ENCODE measurements at places on chromosomes 5 and 9.

- no peak for DNase-seq
Measured at GRCh38 chr5:107403228-107403953, 267.3 kb downstream of the EFNA5 start.

- no peak for DNase-seq
Measured at GRCh38 chr5:142826741-142827492, 56.7 kb downstream of the ARHGAP26 start.

DNA sequence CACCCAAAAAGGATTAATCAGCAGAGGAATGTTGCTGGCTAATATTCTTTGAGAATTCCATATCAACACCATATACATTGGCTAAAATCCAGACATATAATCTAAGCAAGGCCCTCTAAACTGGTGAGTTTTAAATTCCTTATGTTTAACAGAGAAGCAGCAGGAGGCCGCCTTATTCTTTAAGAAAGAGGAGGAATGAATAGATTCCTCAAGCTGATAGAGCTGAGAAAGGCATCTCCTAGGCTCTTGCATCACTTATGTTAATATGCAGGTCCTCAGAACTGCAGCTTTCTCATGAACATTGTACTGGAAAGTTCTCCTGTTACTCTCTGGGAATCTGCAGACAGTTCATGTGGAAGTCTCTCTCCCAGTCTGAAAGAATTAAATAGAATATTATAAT is 20.1 kb upstream of the SMARCA2 start:
- DNase-seq, result no peak

GRCh38 chr5:119393746-119394145 is 37.9 kb downstream of the TNFAIP8 start:
- DNase-seq, result no peak

DNA sequence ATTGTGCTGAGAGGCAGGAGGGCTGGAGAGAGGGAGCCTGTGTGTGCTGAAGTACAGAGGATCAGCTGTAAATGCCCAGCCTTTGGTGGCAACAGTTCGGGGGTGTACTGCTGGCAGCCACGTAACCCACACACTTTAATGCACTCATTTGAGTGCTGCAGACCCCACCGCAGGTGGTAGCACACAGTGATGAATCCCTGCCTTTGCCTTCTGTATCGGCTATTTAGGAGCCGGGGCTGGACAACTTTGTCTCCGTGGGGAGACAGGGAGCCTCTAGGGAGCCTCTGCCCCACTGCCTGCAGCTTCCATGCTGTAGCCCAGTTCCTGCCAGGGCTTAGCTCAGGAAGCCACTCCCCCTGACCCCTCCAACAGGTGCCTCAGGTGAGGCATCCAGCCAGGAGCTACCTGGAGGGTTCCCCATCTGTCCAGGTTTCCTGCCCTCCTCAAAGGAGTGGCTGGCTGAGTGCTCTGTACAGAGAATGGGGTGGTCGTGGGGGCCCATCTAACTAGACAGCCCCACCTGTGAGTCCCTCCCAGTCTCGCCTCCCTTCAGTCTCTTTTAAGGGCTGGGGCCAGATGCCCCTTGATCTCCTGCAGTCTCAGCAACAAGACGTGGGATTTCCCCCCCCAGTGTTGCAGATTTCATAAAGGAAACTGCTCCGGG is 44.5 kb downstream of the SECISBP2 start:
- DNase-seq, result no peak

- DNase-seq, result no peak
Measured at GRCh38 chr9:94014066-94014654, 59.0 kb upstream of the BARX1 start.

- peak; percentile 13 for DNase-seq
Measured at GRCh38 chr5:175378444-175379028, 65.4 kb downstream of the DRD1 start.

- no peak for DNase-seq
Measured at GRCh38 chr5:173035904-173036707, 20.0 kb upstream of the CREBRF start.

DNA sequence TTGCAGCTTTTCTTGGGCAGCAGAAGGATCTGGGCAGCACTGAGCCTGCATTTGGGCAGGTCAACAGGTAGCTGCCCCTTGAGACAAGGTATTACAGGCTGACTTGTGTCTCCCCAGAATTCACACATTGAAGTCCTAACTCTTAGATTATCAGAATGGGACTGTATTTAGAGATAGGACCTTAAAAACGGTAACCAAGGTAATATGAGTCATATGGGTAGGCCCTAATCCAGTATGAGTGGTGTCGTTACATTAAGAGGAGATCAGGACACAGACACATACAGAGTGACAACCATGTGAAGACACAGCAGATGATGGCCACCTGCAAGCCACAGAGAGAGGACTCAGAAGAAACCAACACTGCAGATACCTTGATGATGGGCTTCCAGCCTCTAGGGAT is 3.2 kb downstream of the C1QTNF2 start:
- no peak for DNase-seq

DNA sequence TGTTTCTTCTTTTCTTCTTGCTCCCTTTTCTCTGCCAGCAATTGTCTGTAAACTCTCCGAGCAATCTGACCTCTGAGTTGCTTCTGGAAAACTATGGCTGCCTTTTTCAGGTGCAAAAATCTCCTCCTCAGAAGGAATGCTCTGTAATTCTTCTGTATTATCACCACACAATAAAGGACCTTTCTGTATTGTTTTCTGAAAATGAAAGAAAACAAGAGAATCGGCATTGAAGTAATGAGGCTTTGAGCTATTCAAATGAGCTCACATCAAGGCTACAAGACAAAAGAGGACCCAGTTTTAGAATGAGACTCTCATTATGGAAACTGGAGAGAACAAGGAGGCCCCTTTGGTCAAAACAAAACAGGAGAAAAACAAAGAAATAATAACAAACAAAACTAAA is 86.2 kb upstream of the RETREG1 start:
- no peak for DNase-seq

- no peak for DNase-seq
Measured at GRCh38 chr9:74173284-74173683, 323.9 kb upstream of the RORB start.

DNA sequence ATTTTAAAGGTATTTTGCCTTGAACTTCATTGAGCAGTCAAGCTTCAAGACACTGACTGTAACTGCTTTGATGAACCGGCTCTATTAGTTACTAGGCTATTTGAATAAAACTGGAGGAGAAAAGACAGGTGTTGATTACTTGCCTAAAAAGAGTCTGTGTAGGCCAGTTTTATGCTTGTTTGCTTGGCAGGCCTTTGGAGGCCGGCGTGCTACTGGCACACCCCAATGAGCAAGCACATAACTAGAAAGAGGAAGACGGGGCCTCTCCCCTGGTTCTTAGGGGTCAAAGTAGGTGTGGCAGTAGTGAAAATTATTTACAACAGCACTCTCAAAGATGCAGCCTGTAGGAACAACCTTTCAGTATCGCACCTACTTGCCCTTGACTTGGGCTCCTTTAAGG is 2.1 kb upstream of the ZFR start:
- DNase-seq, result no peak

- DNase-seq, result no peak
Measured at GRCh38 chr5:35741126-35741716, 115.5 kb upstream of the IL7R start.

DNA sequence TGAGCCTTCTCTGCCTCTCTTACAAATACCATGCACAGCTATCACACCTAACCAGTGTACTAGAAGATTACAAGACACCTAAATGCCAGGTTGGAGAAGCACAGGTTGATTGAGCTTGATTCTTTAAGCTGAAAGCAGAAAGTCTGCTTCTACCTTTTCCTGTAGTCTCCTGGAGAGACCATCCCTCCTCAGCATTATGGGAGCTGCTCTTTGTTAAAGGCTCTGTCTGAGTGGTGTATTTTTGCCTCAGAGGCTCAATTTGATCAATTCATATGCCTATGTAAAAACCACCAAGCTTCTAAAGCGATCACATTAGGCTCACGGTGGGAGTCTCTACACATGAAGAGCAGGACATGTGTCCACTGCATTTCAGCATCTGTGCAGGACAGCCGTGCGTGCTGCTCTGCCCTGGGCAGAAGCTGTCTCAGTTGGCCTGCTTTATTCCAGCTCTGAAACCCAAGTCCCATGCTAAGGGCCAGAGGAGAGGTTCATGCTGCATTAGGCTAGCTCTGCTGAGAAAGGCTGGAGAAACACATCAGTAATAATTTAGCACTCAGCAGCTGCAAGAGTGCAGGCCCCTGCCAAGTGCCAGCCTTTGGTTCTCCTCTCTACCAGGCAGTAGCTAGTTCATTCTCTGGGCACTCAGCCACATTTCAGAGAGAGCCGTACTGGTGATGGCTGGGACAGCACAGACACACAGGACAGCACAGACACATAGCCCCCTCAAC is 41.7 kb downstream of the TMEM167A start:
- DNase-seq, result no peak

DNA sequence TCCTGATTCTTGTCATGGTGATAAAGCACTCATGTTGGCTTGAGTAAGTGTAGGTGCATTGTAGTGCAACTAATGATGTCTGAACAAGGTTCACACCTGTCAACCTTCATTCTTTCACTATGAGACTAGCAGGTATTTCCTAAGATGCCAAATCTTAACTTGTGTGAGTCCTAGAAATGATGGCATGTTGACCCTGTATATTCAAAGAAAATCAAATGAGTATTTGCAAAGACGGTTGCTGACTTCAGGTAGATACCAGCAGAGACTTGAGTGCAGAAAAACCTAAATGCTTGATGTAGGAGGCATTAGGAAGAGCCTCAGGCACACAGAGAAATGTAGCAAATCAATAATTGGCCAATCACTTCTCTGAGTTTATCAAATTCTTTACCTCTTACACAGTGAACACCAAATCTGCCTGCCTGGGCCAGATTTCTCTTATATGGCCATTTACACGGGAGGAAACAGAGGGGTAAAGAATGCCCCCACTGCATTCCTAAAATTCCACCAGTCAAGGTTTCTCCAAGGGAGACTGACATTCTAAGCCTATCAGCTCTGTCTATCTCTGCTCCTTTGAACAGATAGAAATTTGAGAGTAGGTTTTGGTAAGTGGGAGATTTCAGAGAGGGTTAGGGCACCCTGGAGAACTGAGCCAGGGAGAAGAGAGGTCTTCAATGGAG is 488.6 kb upstream of the WWC1 start:
- peak; percentile 82 for DNase-seq

DNA sequence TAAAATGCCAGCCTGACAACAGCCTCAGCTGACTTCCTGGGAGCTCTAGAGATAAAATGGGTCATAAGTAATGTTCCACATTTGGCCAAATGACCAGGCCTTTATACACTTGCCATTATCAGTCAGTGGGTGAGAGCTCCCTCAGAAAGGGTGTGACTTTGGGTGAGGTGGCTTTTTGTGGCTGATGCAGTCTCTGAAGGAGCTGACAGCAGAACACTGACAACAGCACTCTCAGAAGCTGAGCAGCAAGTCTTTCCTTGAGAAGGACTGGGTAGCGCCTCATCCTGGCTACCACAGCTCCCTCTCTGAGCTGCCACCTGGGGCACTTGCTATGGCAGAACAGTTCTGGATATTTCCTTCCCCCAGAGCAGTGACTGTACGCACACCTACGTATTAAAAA is 22.0 kb upstream of the GNAQ start:
- no peak for DNase-seq

Data from ELF-1 (cell line).